Glutamatergic neuron (in vitro differentiated cells): ENCODE measurements at places on chromosomes 5 and 9. TPM values are rescaled to one million over a fixed set of nuclear protein-coding genes. Genes with fewer than 3 reads are reported as not detected.

- H3K27ac ChIP-seq, result no peak overlapping the region
- H3K4me3 ChIP-seq, result no peak overlapping the region
- H3K36me3 ChIP-seq, result no peaks in the 10 kb centered on the region
- H3K4me1 ChIP-seq, result no peaks in the 10 kb centered on the region
- H3K27me3 ChIP-seq, result no peaks in the 10 kb centered on the region
These were observed 8.0 kb upstream of the HABP4 start for GRCh38 chr9:96441798-96442445.

DNA sequence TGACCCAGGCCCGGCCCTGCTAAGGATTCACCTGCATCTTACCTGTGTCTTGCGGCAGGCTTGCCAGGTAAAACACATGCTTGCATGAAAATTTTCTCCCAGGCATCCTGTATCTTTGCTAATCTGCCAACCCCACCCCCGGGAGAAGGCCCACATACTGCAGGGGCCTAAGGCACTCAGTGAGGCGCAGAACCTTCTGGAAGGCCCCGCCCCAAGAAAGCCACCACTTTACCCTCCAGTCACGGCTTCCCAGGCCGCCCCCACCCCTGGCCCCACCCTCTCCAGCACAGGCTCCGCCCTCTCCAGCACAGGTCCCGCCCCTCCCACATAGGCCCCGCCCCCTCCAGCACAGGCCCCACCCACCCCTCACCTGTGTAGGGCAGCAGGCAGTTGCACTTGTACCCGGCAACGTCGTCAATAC is 29.8 kb upstream of the SEC16A start:
- peaks cover 2% of the 10 kb centered on the region for H3K27me3 ChIP-seq
- no peak overlapping the region for H3K27ac ChIP-seq
- H3K36me3 ChIP-seq, result no peaks in the 10 kb centered on the region
- DNase-seq, result no peak
- no peak overlapping the region for H3K4me3 ChIP-seq
- H3K4me1 ChIP-seq, result no peaks in the 10 kb centered on the region

Gene ANKRD18B
- total RNA-seq, result 5.0 TPM

Gene PHF24
- 3.1 TPM for total RNA-seq

Gene CCDC192
- not detected for total RNA-seq

DNA sequence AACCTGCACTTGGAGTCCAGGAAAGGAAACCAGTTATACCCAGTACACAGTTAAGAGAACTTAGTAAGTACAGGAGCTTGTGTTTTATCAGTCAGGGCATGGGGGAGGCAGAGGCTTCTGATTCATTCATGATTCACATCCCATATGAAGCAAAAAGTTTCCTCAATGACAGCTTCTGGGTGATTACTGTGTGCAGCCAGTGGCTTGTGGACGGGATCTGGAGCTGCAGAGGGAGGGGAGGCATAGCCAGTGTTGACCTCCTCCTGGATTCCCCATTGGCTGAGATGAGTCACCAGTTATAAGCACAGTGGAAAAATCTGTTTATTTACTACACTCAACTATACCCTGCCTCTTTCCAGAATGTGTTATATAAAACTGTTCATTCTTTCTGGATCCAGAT is 17.7 kb downstream of the IL31RA start:
- H3K36me3 ChIP-seq, result no peaks in the 10 kb centered on the region
- no peaks in the 10 kb centered on the region for H3K4me1 ChIP-seq
- H3K27me3 ChIP-seq, result peaks cover 2% of the 10 kb centered on the region
- no peak overlapping the region for H3K27ac ChIP-seq
- H3K4me3 ChIP-seq, result no peak overlapping the region

DNA sequence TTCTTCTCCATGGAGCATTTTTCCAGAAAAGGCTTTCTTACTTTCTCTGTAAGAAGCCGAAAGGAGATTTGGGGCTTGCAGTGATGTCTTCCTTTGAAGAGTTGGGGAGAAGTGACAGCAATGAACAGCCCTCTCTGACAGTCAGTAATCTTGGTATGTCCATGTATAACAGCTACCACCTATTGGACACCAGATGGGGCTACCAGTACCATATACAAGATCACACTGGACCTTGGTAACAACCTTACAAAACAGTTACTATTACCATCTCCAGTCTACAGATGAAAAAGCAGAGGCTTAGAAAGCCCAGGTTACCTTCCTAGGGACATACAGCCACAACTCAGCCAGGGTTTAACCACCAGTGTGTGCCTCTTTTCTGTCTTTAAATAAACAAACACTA is 272.7 kb upstream of the TRPC7 start:
- H3K4me1 ChIP-seq, result no peaks in the 10 kb centered on the region
- no peak overlapping the region for H3K4me3 ChIP-seq
- H3K27ac ChIP-seq, result no peak overlapping the region
- no peaks in the 10 kb centered on the region for H3K36me3 ChIP-seq

DNA sequence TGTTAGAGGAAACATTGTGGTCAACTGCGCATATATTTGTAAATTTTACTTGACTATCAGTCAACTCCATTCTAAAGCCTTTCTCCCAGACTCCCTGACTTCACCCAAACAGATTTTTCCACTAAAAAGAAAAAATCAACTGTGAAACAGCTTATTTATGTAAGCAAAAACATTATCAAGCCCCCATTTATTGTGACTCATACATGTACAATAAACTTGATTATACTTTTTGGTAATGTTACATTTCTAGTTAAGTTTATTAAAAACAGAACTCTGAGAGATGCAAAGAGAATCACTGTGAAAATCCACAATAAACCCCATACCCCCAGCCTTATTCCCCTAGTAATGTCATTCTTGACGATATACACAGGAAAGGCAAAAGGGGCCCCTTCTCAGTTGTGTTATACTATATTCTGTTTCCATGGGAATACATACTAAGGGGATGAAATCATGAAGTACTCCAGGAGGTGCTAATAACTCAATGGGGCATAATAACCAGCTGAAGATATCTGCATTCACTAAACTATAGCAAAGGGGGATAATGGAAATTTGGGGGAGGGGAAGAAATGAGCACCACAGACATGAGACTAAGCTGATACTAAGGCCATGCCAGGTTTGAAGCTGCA is 616.0 kb downstream of the ACTL7B start:
- no peak overlapping the region for H3K27ac ChIP-seq
- H3K27me3 ChIP-seq, result no peaks in the 10 kb centered on the region
- no peaks in the 10 kb centered on the region for H3K36me3 ChIP-seq
- no peak overlapping the region for H3K4me3 ChIP-seq
- no peaks in the 10 kb centered on the region for H3K4me1 ChIP-seq

- H3K27ac ChIP-seq, result no peak overlapping the region
- no peak for DNase-seq
- no peak overlapping the region for H3K4me3 ChIP-seq
- no peaks in the 10 kb centered on the region for H3K36me3 ChIP-seq
- no peaks in the 10 kb centered on the region for H3K27me3 ChIP-seq
- H3K4me1 ChIP-seq, result no peaks in the 10 kb centered on the region
These were observed 239.7 kb downstream of the MEF2C start for GRCh38 chr5:88643315-88643714.

DNA sequence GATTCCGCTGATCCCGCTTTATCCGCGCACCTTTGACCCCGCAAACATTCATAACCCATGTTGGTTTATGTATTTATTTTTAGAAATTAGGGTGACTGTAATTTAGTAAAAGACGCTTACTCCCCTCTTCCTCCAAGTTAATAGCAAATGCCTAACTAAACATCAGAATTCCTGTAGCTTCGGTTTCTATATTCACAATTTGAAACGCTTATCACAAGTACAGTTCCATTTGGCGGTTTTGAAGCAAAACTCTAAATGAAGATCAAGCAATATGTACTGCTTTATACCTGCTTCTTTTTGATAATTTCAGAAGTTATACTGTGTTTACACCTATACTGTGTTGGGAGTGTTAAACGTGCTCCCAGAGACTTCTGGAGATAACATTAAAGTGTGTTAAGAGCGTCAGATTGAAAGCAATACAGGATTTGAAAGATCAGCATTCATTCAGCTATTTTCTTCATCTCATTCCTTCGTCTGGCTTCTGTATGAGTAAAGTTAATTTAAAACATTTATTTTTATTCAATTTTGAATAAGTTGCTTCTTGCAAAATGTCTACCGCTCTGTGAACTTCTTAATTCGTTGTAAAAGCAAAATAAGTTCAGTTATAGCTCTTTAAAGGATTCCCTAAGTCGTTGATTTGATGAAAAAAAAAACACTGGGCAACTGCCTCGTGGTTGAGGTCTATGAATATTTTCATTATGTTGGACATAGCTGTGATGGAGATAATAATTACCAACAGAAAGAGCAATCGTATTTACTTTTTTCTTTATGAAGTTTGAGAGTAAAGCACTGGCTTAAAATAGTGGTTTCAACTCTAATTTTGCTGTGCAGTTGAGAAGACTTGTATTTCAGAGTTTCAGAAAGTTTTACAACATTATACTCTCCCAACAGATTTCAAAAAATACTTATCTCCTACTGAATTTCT is 2.5 kb downstream of the PRDM6 start:
- peaks cover 40% of the 10 kb centered on the region for H3K27me3 ChIP-seq
- no peak for DNase-seq
- no peaks in the 10 kb centered on the region for H3K36me3 ChIP-seq
- peak overlapping the region; percentile 74 for H3K4me3 ChIP-seq
- peaks cover 33% of the 10 kb centered on the region for H3K4me1 ChIP-seq

DNA sequence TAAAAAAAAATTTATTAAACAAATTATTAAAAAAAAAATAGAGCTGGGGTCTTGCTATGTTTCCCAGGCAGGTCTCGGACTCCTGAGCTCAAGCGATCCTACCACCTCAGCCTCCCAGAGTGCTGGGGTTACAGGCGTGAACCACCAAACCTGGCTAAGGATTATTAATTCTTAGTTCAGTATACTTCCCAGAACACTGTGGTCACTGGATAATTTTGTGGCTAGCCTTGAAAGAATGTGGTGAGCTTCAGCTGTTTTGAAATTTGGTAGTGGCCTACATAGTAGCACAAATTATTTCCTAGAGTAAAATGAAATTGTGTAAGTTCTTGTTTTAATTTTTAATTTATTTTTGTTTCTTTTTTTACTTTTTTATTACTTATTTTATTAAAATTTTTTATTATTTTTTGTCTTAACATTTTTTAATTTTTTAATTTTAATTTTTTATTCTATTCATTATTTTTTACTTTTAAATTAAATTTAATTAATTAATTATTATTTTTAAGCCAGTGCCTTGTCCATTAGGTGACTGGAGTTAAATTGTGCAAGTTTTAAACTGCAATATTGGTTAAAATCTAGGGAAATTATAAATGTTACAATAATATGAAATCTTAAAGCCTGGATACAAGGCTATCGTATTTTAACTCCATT is 23.0 kb downstream of the ARRDC3 start:
- H3K36me3 ChIP-seq, result no peaks in the 10 kb centered on the region
- H3K27ac ChIP-seq, result no peak overlapping the region
- H3K4me1 ChIP-seq, result peaks cover 5% of the 10 kb centered on the region
- H3K27me3 ChIP-seq, result no peaks in the 10 kb centered on the region
- H3K4me3 ChIP-seq, result no peak overlapping the region

DNA sequence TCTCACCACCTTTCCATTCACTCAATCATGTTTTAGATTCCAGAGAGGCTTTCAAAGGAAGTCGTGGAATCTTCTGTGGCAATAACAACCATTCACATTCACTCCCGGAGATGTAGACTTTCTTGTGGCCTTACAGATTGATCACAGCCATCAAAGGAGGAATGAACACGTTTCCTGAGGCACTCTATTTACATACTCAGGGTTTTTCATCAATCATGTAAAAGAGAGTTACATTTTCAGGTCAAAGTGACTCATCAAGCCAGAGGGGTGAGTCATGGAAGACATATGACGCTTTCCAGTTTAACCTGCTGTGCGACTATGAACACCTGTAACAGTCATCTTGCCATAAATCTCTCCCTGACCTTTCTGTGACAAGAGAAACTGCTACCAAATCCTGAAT is 39.3 kb upstream of the RAD23B start:
- H3K4me3 ChIP-seq, result no peak overlapping the region
- peaks cover 11% of the 10 kb centered on the region for H3K4me1 ChIP-seq
- H3K27ac ChIP-seq, result no peak overlapping the region
- DNase-seq, result no peak

- no peaks in the 10 kb centered on the region for H3K36me3 ChIP-seq
- H3K4me3 ChIP-seq, result no peak overlapping the region
- H3K27me3 ChIP-seq, result no peaks in the 10 kb centered on the region
- no peak for DNase-seq
These were observed 66.8 kb downstream of the RAB3C start for GRCh38 chr5:58649716-58650115.

GRCh38 chr9:116152390-116152789 is 1.2 kb upstream of the PAPPA start:
- no peaks in the 10 kb centered on the region for H3K36me3 ChIP-seq
- H3K4me3 ChIP-seq, result no peak overlapping the region
- no peak overlapping the region for H3K27ac ChIP-seq
- DNase-seq, result no peak
- H3K27me3 ChIP-seq, result peaks cover 17% of the 10 kb centered on the region
- H3K4me1 ChIP-seq, result peaks cover 21% of the 10 kb centered on the region

Gene UIMC1
- 38.5 TPM for total RNA-seq

DNA sequence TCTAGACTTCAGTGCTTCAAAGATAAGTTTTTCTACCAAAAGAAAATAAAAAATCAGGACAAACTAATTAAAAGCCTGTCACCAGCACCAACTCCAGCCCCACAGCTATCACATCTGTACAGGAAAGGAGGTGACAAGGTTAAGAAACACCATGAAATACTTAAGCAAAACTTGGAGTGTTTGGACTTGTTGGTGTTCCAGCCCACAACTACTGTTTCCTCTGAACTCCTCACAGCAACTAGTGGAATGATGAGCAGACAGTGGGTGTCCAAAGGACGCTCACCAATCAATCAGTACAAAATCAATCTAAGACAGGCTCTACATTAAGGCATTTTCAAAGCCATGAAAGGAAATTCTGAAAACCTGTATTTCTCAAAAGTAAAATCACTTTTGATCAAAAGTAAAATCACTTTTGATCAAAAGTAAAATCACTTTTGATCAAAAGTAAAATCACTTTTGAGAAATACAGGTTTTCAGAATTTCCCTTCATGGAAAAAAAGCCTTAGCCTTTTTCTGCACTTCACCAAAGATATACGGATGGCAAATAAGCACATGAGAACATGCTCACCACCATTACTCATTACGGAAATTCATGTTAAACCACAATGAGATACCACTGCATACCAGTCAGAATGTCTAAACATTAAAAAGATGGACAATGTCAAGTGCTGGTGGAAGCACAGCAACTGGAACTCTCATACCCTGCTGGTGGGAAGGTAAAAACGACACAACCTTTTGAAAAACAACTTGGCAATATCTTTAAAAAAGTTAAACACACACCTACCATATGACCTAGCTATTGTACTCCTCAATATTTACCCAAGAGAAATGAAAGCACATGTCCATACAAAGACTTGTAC is 79.7 kb downstream of the MED27 start:
- H3K27me3 ChIP-seq, result no peaks in the 10 kb centered on the region
- no peak for DNase-seq
- H3K4me1 ChIP-seq, result peaks cover 19% of the 10 kb centered on the region
- H3K36me3 ChIP-seq, result no peaks in the 10 kb centered on the region
- no peak overlapping the region for H3K4me3 ChIP-seq

Gene CCDC180
- 13.1 TPM for total RNA-seq

Gene BTNL3
- not detected for total RNA-seq

Gene INSL6
- total RNA-seq, result not detected

Gene TMEM232
- 5.3 TPM for total RNA-seq

DNA sequence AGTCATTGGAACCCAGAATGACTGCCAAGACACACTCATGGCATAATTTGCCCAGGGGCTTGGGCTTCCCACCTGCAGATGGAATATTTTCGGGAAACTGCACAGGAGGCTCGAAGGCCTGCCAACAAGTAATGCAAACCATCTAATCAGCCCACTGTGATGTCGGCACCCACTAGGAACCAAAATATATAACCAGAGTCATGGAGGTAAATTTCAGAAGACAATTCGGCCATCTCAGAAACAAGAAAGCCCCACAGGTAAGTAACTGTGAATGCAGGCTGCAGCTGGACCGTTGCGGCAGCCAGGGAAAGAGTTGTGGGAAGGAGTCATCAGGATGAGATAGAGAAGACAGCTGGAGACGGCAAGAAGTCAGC is 264.4 kb downstream of the SYK start:
- no peak overlapping the region for H3K4me3 ChIP-seq
- H3K27ac ChIP-seq, result no peak overlapping the region
- H3K4me1 ChIP-seq, result no peaks in the 10 kb centered on the region
- no peak for DNase-seq
- no peaks in the 10 kb centered on the region for H3K36me3 ChIP-seq
